ENCODE measurements at places on chromosomes 4 and X.

DNA sequence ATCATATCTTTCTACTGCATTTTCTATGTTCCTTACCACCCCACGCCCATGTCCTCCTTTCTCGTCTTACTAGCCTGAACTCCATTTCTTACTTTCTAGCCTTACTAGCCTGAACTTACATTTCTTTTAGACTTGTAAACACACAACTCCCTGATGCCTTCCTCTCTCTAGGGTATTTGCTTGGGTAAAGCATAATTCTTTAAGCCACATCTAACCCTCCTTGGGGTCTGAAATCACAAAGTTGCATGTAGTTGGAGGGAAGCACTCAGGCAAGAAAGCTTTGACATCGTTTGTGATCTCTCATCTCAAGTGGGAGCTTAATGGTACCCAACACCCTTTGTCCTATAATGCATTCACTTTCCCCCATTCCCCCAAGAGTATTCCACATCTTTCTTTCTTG, 124.4 kb downstream of the SPOCK3 start:
- no peak for DNase-seq

- DNase-seq = no peak
Measured at GRCh38 chr4:2363056-2363721, 55.3 kb downstream of the ZFYVE28 start.

DNA sequence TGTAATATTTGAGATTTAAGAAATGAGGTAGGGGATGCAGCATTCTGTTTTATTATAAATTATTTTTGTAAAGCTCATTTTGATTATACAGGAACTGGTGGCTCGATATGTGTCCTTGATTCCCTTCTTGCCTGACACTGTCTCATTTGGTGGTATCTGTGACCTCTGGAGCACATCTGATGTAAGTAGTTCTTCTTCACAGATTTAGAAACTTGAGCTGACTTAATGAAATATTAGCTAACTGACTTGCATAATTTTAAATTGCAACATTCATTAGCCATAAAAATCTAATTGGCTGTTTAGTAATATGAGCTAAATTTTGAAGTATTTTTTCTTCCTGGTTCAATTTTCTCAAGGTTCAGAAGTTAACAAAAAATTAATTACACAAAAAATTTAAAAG, 69.1 kb downstream of the FBXL5 start:
- DNase-seq = no peak

DNA sequence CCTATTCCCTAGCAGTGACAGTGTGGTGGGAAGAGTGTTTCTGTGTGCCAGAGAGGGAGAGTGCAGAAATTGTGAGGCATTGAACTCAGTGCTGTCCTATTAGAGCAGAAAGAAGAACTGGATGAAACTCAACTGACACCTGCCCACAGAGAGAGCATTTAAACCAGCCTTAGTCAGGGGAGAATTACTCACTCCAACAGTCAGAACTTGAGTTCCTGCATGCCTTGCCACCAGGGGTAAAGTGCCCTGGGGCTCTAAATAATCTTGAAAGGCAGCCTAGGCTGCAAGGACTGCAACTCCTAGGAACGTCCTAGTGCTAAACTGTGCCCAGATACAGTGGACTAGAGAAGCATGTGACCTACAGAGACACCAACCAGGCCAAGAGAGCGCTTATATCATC, 12.8 kb downstream of the CYSLTR1 start:
- peak; percentile 32 for DNase-seq

DNA sequence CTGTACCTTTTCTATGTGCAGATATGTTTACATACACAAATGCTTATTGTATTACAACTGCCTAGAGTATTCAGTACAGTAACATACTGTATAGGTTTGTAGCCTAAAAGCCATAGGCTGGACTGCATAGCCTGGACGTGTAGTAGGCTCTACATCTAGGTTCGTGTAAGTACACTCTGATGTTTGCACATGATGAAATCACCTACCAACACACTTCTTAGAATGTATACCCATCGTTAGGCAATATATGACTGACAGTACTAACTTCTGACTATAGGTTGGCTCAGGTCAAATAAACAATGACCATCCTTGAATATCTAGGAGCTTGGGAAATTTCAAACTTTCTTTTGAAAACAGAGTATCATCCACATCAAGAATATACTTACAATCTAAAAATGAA, 139.0 kb downstream of the CORIN start:
- no peak for DNase-seq

DNA sequence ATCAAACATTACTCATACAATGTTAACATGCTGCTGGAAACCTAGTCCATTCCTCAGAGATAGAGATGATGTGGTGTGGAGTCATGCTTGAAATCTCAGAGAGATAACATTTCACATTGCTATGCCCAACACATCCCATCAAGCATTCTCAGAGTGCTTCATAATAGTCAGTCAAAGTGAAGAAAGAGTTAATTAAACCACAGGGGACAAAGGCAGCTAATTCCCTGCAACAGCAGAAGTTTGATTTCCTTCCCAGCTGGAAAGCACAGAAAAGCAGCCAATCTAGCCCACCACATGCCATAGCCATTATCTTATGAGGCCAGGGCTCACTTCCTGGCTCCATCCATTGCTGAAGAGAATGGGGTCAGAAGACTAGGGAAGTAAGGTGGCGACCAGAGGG, 8.9 kb downstream of the KDR start:
- DNase-seq = no peak

DNA sequence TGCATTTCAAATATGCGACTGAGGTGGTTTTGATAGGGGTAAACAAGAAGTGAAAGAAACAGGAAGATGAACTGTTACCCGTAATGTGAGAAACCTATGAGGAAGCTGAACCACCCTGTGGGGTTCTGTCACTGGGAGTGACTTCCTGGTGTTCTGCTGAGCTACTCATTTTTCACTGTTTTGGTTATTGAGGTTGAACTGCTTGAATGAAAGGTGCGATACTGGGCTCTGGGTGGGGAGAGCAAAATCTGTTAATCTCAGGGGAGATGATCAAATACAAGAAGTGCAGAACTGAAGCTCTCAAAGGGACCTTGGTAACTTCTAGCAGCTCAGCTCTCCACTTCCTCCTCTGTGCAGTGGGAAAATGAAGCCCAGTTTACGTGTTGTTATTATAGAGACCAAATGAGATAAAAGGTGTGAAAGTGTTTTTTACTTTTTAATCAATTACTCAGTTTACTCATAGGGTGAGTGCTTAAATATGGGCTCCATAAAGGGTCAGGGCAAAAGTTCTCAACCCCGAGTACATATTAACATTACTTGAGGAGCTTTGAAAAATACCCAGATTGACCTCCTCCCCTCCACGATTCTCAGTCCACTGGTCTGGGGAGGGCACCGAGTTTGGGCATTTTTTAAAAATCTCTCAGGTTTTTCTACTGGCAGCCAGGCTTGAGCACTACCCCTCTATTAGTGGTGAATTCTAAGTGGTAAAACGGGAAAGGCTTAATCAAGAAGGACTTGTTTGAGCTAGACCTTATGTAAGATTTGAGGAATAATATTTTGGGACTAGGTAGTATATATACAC, 66.7 kb downstream of the COQ2 start:
- peak; percentile 67 for DNase-seq

GRCh38 chr4:157514711-157515110, 294.2 kb downstream of the GRIA2 start:
- no peak for DNase-seq

DNA sequence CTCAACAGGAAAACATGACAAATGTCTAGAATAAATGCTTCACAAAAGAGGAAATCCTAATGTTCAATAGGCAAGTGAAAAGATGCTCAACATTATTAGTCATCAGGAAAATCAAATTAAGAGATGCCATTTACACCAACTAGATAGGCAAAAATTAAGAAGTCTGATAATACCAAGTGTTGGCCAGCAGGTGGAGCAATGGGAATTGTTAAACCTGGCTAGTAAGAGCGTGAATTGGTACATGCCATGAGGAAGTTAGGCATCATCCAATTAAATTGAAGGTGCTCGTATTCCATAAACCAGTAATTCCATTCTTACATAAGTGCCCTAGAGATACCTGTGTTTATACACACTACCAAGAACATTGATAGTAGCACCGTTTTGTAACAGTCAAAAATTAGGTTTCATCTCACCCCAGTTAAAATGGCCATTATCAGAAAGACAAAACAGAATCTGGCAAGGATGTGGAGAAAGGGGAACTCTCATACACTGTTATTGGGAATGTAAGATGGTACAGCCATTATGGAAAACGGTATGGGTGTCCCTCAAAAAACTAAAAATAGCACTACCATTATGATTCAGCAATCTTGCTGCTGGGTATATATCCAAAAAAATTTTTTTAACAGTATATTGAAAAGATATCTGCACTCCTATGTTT, 14.0 kb upstream of the ZCCHC18 start:
- DNase-seq = peak; percentile 54

DNA sequence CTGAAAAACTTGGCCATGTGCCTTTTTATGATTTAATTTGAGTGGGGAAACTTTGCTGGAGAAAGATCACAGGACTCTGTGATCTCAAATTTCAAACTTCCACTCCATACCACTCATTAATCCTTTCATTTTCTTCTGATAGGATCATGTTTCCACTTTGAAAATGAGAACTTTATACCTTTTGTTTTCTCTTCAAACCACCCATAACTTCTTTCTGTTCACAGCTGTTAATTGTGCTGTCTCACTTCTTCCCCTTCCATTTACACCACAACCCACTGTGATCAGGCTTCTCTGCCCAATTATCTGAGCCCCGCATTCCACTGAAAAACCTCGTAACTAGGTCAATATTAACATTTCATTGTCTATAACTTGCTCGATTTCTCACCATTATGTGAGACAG, 47.0 kb upstream of the ARSJ start:
- no peak for DNase-seq

DNA sequence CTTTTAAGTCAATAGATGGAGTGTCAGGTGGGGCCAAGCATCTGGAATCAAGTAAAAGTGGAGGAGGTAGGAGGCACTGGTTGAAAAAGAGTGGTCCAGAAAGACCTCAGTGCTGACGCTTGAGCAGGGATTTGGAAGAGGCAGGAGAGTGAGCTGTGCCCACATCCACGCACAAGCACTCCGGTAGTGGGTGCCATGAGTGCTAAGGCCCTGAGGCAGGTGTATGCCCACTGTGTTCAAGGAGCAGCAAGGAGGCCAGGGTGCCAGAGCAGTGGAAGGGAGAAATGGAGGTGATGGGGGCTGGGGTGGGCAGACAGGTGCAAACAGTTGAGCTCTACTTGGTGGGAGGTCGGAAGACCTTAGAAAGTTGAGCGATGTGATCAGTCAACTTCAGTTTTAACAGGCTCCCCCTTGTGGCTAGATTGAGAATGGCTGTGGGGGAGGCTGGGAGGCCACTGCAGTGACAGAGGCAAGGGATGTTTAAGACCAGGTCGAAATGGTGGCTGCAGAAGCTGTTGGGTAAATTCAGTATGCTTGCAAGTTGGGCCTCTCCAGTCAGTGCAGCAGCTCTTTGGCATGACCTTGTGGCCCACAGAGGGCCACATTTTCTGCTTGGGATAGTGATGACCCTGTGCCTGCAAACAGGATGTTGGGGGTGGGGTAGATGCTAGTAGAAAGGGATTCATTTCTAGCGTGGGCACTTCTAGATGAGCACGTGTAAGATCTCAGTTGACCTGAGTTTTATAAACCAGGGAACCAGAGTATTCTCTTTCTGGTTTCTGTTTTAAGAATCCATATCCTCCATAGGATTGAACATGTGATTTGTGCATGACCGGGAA, 12.7 kb downstream of the TKTL1 start:
- peak; percentile 85 for DNase-seq

GRCh38 chr4:3436798-3437581, 4.8 kb upstream of the HGFAC start:
- peak; percentile 25 for DNase-seq

GRCh38 chr4:14419516-14419915, 582.8 kb upstream of the CPEB2 start:
- DNase-seq = no peak

GRCh38 chr4:174635732-174636131, 113.4 kb upstream of the HPGD start:
- no peak for DNase-seq

DNA sequence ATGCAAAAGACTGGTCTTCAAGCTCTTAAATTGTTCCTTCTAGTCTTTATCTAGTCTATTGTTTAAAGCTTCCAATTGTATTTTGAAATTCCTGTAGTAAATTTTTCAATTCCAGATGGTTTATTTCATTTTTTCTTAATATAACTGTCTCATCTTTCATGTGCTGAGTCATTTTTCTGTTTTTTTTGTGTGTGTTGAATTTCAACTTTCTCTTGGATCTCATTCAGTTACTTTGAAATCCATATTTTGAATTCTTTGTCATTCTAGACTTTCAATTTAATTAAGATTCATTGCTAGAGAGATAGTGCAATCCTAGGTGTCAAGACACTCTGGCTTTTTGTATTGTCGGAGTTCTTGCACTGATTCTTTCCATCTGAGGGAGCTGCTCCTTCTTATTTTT, 128.0 kb upstream of the PRKG2 start:
- DNase-seq = no peak

DNA sequence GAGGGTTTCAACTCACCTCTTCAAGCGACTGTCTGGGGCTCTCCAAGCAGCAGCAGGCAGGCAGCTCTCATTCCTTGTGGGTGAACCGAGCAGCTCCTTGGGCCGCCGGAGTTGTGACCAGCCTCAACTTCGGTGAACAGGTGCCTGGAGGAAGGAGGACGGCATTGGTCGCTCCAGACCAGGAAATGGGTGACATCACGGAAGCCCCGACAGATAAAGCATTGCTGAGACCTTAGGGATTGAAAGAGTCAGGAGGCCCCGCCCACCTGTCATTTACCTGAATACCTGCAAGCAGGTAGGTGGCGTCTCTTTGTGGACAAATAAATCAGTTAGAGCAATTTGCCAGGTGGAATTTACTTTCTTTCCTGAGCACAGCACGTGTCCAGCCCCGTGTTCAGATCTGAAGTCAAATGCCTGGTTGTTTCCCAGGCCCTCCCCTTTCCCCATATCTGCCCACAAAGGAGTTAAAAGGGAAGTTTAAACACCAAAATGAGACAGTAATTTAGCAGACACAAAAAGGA, at the start of gene LNX1:
TSS of gene LNX1 (minus strand) at position 115 of the 521 bp plus-strand sequence. CDS start 17,484 bp downstream, outside the sequence.
- DNase-seq = peak; percentile 4

GRCh38 chr4:44679060-44679459, 840 bp downstream of the GUF1 start:
- no peak for DNase-seq

DNA sequence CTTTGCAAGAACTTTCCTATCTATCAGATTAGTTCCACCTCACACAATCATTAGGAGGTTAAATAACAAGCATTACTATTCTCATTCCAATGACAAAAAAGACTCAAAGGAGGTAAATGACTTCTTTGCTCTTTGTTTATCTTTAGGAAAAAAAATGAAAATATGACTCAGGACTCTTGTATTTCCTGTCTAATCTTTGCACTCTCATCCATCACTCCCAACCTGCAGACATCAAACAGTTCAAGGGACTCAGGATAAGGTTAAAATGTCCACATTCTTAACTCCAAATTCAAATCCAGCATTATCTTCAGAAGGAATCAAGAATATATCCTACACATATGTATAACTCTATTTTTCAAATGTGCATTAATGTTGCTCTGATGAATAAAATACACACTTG, 139.6 kb downstream of the UNC5C start:
- no peak for DNase-seq
